Panc1 (cell line): ENCODE measurements at places on chromosomes 12 and 14. TPM values are rescaled to one million over a fixed set of nuclear protein-coding genes. Genes with fewer than 3 reads are reported as not detected.

The MFAP5 gene
- total RNA-seq, result not detected

The KTN1 gene
- total RNA-seq, result 310 TPM

The KRT5 gene
- not detected for total RNA-seq

The PLEKHD1 gene
- total RNA-seq, result 0.08 TPM

The PLEKHH1 gene
- 6.7 TPM for total RNA-seq

The NPFF gene
- not detected for total RNA-seq
